NCI-H1436 treated with DMSO at 0.1 percent for 48 hours (cell line): ENCODE measurements at places on chromosomes 7 and 10.

- DNase-seq, result no peak
These were observed 32.5 kb downstream of the CBX3 start for GRCh38 chr7:26233902-26234511.

- no peak for DNase-seq
These were observed 145.8 kb downstream of the DNAJB6 start for GRCh38 chr7:157482517-157483087.

DNA sequence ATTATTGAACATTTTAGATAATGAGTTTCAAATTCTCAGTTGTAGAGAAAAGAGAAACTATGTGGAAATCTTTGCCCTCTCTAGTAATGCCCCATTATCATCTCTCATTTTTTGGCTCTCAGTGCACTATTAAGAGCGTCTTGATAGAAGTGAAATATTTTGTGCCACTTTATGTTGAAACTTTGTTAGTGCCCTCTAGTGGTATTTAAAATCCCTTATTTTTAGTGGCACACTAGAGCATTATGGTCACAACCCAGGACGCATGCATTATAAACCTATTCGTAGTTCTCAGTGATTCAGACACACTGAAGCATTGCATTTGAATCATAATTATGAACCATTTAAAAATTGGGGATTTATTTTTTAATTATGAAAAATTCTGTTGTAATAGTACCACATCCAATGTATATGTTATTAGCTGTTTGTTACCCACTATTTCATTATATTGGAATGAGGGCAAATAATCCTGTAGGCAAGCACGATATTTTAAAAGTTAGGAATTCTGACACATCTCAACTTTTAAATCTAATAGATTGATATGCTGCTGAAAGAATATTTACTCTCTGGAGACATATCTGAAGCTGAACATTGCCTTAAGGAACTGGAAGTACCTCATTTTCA lies 21.9 kb downstream of the PDCD4 start:
- DNase-seq, result peak; percentile 8

DNA sequence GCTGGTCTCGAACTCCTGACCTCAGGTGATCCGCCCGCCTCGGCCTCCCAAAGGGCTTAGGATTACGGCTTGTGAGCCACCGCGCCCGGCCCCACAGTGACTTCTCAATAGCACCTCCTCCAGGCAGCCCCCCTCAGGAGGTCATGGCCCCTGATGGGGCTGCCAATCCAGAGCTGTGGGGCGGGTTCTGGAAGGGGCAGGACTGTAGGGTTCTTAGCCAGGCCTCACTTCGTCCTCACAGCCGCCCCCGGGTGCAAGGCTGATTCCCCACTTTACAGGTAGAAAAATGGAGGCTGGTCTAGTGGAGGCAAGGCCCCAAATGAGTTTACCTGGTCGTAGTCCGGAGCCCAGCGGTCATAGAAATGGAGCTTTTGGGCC lies 638 bp downstream of the METTL27 start:
- no peak for DNase-seq

DNA sequence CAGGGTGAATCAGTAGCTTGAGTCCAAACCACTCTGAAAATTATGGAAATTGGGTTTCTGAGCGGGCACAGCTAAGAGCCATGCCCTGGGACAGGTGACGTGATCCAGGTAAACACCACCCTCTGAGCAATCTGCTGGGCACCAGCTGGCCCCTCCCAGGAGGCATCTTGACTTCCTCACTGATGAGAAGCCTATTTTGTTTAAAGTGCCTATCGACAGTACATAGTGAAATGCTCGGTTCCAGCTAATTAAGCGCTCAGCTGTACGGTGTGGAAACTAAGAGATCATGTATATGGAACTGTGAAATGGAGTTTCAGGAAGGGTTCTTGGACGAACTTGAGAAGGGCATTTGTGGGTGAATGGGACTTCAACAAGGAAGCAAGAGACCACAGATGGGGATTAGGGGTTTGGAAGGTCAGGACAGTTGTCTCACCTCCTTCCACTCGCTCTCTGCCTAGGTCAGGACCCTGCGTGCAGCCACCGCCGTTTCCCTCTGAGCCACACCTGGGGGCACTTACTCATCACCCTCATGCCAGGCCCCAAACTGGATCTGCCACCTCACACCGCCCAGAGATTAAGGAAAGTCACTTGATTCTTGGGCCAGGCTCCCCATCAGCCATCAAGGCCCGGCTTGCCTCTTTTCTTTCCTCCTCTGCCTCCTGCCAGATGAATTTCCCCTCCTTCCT lies 3.2 kb downstream of the ITPRIP start:
- peak; percentile 78 for DNase-seq

GRCh38 chr10:132749371-132749795 lies 36.6 kb downstream of the NKX6-2 start:
- DNase-seq, result no peak

GRCh38 chr10:29859521-29860130 lies 199.8 kb downstream of the JCAD start:
- no peak for DNase-seq

DNA sequence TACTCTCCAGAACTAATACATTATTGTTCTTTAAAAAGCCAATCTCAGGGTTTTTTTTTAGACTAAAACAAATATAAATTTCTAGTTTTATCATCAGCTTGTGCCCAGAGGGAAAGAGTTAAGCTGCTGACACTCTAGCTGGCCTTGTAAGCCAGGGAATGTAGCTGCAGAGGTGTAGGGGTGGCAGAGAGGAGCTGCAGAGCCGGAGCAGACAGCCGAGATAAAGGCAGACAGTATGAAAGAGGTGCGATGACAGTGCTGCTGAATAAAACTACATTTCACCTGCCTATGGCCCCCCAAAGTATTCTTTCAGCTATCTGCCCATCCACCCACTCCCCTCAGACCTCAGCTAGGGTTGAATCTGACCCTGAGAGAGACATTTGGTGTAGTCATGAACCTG lies 653.7 kb upstream of the ZWINT start:
- DNase-seq, result no peak

DNA sequence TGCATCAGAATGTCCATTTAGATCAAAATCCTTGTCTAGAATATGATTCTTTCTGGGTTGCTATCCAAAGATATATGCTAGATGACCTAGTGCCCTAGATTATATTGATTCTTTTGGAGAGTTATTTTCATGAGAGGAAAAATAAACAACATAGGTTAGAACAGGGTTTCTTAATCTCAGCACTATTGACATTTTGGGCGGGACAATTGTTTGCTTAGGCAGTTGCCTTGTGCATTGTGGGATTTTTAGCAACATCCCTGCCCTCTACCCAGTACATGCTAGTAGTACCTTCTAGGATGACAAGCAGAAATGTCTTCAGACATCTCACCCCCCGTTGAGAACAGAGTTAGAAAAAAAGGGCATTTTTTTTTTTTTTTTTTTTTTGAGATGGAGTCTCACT lies 25.1 kb upstream of the LAMB1 start:
- no peak for DNase-seq

GRCh38 chr10:43846187-43846680 lies 197.6 kb upstream of the ZNF32 start:
- DNase-seq, result no peak

DNA sequence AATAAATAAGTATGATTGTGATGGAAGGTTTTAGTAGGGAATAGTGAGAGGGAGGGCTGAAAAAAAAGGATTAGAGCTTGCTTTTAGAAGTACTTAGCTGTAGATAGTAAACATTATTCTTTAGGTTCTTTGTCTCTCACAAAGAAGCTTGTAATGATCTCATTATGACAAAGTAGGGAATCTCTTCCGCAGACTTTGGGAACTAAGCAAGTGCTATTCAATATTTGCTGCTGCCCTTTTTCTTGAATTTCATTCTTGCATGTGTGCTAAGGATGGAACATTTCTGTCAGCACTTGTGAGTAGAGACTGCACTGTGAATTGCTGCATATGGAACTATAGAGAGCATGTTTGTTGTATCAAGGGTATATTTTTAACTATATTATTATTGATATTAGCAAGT lies 173.4 kb downstream of the ST7 start:
- DNase-seq, result no peak

GRCh38 chr7:82965088-82966036 lies 197.3 kb downstream of the PCLO start:
- DNase-seq, result no peak

GRCh38 chr10:84244651-84245270 lies at the start of gene RGR:
Gene RGR (plus strand): TSS chr10:84245053. CDS start chr10:84245091, 38 bp downstream.
- no peak for DNase-seq

- DNase-seq, result no peak
These were observed 3.4 kb downstream of the GPR85 start for GRCh38 chr7:113083132-113083815.

DNA sequence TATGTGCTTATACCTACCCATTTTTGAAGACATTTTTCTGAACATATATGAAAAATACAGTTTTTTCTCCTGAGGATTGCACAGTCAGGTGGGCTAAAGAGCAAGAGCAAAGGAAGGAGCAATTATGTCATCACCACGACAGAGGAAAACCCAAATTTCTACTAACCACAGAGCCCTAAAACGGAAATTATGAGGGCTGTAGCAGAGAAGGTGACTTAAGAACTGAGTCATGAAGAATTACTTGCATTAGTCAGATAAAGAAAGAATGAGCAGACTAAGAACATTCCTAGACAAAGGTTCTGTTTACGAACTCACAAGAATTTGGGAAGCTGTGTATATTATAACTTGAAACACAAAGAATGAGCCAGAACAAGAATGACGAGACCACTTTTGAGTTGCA lies 974.4 kb downstream of the NXPH1 start:
- no peak for DNase-seq

DNA sequence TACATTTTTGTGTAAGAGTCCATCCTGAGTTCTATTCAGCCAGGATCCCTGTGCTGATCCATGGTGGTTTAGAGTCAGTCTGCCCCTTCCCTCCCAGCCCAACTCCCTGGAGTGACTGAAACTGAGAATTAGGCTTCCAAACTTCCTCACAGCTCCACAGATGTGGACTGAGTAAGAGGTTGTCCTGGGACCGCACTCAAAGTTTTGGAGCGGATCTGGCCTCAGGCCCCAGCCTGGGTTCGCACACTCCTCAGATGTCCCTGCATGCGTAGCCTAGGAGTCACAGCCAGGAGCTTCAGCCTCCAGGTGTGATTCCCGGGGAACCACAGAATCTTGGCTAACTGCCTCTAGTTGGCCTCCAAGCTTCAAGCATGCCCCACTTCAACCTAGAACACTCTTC lies 218.1 kb downstream of the C7orf25 start:
- DNase-seq, result no peak

DNA sequence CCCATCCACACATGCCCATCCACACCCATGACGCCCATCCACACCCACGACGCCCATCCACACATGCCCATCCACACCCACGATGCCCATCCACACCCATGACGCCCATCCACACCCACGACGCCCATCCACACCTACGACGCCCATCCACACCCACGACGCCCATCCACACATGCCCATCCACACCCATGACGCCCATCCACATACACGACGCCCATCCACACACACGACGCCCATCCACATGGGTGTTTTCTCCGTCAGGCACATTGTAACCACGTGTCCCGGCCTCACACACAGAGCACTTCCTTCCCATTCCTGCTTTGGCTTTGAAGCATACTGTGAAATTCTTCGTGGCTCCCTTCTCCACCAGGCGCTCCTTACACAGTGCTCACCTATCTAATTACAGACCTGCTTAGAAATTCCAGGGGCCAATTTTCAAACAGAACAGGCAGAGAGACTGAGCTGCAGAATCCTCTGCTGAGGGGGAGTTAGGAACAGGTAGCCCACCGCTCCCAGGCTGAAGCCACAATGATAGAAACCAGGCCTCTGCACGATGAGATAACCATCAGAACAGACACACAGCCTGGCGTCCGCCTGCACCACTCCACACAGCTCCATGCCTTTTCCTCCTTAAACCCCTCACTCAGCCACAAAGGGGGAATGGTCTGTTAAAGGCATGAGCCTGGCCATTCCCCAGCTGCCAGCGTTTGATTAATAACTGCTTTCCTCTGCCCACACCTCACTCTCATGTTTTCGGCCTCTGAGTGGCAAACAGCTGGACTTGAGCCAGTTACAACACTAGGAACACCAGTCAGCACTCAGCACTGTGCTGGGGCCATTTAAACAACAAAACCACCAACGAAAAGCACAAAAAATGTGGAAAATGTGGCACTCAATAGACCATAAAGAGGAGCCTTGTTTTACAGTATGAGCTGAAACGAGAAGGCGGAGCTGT lies 501.6 kb downstream of the PTPRN2 start:
- no peak for DNase-seq

- peak; percentile 52 for DNase-seq
These were observed 913.9 kb upstream of the AUTS2 start for GRCh38 chr7:68684246-68684839.

DNA sequence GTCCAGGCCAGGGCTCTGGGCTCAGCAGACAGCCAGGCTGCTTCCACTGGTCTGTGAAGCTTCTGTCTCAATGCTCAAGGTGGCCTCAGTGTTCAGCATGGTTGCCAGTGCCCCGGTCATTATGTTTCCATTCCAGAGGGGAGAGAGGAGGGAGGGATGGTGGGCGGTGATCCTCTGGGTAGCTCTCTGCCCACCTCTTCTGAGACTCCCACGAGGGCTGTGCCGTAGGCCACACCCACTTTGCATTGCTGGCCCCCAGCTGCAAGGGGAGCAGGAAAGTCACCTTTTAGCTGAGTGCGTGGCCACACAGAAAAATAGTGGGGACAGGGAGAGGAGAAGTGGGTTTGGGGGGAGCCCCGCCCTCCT lies 42.5 kb downstream of the FOXK1 start:
- DNase-seq, result no peak

DNA sequence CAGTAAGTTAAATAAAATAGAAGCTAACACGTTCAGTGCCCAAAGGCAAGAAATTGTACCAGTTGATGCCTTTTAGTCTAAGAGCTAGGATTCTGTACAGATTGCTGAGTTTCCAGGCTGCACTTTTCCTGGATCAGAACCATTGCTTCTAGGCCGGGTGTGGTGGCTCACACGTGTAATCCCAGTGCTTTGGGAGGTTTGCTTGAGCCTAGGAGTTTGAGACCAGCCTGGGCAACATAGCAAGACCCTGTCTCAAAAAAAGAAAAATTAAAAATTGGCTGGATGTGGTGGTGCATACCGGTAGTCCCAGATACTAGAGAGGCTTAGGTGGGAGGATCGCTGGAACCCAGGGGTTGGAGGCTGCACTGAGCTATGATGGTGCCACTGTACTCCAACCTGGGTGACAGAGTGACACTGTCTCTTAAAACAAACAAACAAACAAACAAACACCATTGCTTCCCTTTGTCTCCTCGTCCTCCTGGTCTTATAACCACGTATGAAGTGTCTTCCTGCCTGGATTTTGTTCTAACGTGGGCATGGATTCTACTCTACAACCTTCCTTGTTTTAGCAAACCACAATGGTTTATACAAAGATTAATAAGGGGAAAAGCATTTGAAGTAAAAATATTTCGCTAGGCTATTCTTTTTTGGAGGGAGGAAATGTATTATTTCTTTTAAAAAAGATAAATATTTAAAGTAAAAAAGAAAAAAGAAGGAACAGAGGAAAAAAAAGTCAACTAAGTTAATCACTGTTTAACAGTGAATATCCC lies 9.7 kb upstream of the CCNY start:
- no peak for DNase-seq

- DNase-seq, result no peak
These were observed 140.9 kb upstream of the FAM3C start for GRCh38 chr7:121537031-121537430.

GRCh38 chr10:132134241-132135052 lies 52.3 kb upstream of the DPYSL4 start:
- DNase-seq, result no peak

- no peak for DNase-seq
These were observed 46.6 kb upstream of the PODXL start for GRCh38 chr7:131602994-131603372.

- DNase-seq, result no peak
These were observed 33.6 kb downstream of the ARID5B start for GRCh38 chr10:61935077-61935476.
